ENCODE measurements at places on chromosomes 16 and 17.

- no peak for DNase-seq
Observed at GRCh38 chr17:48307814-48308411, 122.1 kb downstream of the SKAP1 start.

GRCh38 chr17:82542439-82542838 lies 22.9 kb downstream of the FOXK2 start:
- DNase-seq: no peak

DNA sequence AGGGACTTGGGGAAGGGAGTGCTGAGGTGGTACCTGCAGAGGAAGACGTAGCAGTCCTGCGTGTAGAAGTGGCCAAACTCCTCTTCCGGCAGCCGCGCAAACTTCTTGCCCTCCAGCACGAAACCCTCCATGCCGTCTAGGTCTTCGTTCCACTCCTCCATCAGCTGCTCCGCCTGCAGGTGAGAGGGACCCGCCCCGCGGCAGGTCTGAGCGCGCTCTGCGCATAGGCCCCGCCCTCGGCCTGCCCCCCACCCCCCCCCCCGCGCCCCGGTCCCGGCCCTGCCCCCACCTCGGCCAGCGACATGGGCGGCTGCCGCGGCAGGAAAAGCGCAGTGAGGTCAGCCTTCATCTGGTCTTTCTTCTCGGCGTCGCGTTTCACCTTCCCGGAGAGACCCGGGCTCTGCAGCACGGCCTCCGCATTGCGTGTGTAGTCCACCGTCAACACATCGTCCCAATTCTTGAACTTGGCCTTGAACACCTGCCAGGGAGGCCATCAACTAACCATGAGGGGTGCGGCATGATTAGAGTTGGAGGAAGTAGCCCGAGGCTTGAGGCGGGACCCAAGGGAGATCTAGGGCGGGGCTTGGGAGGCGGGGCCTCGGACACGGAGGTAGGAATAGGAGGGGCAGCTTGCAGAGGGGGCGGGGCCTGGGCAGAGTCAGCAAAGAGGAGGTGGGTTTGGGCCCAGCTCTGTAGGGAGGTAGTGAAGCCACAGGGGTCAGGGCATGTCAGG lies 11.5 kb downstream of the FLII start:
- DNase-seq: no peak

GRCh38 chr17:2138761-2139160 lies 83.9 kb downstream of the HIC1 start:
- no peak for DNase-seq

GRCh38 chr17:56786989-56787482 lies 46.7 kb downstream of the C17orf67 start:
- DNase-seq: no peak
